Glutamatergic neuron (in vitro differentiated cells): ENCODE measurements at places on chromosomes 4 and X.

- no peak for DNase-seq
- H3K36me3 ChIP-seq = no peaks in the 10 kb centered on the region
- peaks cover 2% of the 10 kb centered on the region for H3K27me3 ChIP-seq
- H3K27ac ChIP-seq = no peak overlapping the region
Observed at GRCh38 chrX:106467422-106467821, 144.4 kb upstream of the RADX start.

DNA sequence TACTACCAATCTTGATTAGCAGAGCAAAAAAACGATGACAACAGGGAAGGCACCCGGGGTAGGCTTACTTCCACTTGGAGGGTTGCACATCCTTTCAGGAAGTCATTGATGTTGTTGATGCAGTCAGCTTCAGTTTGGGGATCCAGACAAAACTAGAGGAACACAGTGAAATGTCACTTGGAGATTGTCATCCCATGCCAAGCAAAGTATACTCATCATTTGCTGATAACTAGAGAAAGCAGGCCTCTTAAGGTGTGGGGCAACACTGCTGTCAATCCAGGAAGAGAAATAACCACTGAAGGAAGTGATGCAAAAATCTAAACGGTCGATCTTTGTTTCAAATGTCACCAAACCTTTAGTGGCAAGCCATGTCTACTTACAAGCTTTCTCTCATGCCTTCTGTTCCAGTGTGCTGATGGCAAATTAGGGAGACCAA is 1.4 kb downstream of the ARHGEF6 start:
- H3K4me1 ChIP-seq = peaks cover 7% of the 10 kb centered on the region
- no peak overlapping the region for H3K27ac ChIP-seq
- H3K27me3 ChIP-seq = peaks cover 3% of the 10 kb centered on the region
- H3K4me3 ChIP-seq = no peak overlapping the region
- DNase-seq = no peak

GRCh38 chrX:132790329-132790728 is 168.1 kb downstream of the HS6ST2 start:
- no peaks in the 10 kb centered on the region for H3K27me3 ChIP-seq
- H3K27ac ChIP-seq = no peak overlapping the region
- H3K4me3 ChIP-seq = no peak overlapping the region
- no peak for DNase-seq
- H3K4me1 ChIP-seq = peaks cover 1% of the 10 kb centered on the region

GRCh38 chrX:38664285-38664684 is 102.9 kb downstream of the TSPAN7 start:
- no peak overlapping the region for H3K27ac ChIP-seq
- H3K4me3 ChIP-seq = no peak overlapping the region
- H3K36me3 ChIP-seq = no peaks in the 10 kb centered on the region
- no peak for DNase-seq

GRCh38 chr4:83114576-83114975 is at the start of gene PLAC8:
Gene PLAC8, minus strand, starts transcription at chr4:83114729. Its CDS starts 6,808 bp downstream, at chr4:83107921.
- DNase-seq = no peak
- no peaks in the 10 kb centered on the region for H3K27me3 ChIP-seq
- H3K36me3 ChIP-seq = no peaks in the 10 kb centered on the region
- no peak within 1 kb of the TSS for H3K4me3 ChIP-seq

DNA sequence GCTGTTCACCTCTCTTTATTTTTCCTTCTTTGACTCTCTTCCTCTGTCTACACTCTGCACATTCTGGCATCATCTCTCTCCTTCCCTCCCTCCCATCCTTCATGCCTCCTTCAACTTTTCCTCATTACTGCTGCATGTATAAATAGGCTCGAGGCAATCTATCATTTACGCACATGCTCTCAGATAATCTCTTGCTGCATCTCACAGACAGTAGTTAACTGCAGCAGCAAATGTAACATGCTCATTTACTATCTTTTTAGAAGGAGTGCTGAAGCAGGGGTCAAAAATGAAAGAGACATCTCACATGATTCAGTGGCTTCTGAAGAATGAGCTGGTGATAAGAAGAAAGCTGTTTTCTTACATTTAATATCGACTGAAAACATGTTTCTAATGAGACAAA is 127.7 kb downstream of the RASL11B start:
- no peak overlapping the region for H3K4me3 ChIP-seq
- peaks cover 8% of the 10 kb centered on the region for H3K36me3 ChIP-seq
- DNase-seq = no peak
- peaks cover 3% of the 10 kb centered on the region for H3K27me3 ChIP-seq
- no peak overlapping the region for H3K27ac ChIP-seq

GRCh38 chr4:148852092-148852699 is 410.0 kb upstream of the NR3C2 start:
- H3K36me3 ChIP-seq = no peaks in the 10 kb centered on the region
- H3K27ac ChIP-seq = no peak overlapping the region
- no peak overlapping the region for H3K4me3 ChIP-seq

GRCh38 chr4:90536408-90536807 is 409.2 kb downstream of the CCSER1 start:
- no peak for DNase-seq
- H3K36me3 ChIP-seq = no peaks in the 10 kb centered on the region
- H3K27ac ChIP-seq = no peak overlapping the region
- no peak overlapping the region for H3K4me3 ChIP-seq
- H3K27me3 ChIP-seq = no peaks in the 10 kb centered on the region

DNA sequence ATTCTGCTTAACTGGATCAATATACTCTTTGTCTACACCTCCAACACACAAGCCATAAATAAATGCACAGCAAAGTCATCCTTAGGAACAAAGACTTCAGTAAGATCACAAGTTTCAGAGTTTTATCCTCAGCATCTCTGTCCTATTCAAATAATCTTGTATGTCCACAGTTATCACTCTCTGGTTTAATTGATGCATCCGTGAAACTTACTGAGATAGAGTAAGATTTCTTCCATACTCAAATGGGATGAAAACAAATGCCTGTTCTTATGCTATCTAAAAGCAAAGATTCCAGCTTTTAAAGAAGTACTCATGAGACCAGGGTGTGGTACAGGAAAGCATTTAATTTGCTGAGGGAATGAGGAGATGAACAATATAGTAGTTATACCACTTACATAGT is 184.6 kb upstream of the SLC7A11 start:
- no peak overlapping the region for H3K27ac ChIP-seq
- no peak overlapping the region for H3K4me3 ChIP-seq
- H3K27me3 ChIP-seq = no peaks in the 10 kb centered on the region
- H3K4me1 ChIP-seq = no peaks in the 10 kb centered on the region
- H3K36me3 ChIP-seq = no peaks in the 10 kb centered on the region

DNA sequence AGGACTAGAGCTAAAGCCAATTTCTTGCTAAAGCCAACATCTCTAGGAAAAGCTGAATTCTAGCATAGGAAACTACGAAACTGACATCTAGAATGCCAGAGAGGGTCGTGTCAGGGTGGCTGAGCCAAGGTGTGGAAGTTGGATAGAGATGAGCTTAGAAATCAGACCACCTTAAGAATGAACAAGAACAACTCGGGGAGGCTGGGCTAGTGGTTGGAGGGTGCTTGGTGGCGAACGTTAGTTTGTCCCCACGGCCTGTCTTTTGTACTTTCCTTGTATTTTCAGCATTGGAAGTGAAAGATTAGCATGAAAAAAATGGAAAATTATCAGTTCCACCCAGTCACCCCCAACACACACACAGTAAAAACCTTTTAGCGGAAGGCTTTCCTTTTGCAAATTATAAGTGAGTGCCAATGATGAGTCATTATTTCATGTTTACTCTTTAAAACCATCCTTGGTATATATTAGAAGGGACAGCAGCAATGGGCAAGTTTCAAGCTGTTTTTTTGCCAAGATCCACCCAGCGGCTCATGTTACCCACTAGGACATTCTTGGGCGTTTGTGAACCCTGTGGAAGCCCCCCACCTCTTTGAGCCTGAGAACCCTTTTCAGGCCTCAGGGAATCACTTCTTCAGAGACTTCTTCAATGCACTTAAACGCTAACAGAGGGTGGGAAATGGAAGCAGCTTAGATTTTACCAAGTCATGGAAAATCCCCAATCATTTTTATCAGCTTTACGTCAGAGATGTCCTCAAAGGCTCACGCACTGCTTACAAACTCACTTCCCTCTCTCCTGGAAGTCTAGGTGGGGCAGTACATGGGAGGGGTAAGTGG is 4.9 kb upstream of the PPEF1 start:
- no peak overlapping the region for H3K27ac ChIP-seq
- H3K4me3 ChIP-seq = no peak overlapping the region
- no peaks in the 10 kb centered on the region for H3K36me3 ChIP-seq

DNA sequence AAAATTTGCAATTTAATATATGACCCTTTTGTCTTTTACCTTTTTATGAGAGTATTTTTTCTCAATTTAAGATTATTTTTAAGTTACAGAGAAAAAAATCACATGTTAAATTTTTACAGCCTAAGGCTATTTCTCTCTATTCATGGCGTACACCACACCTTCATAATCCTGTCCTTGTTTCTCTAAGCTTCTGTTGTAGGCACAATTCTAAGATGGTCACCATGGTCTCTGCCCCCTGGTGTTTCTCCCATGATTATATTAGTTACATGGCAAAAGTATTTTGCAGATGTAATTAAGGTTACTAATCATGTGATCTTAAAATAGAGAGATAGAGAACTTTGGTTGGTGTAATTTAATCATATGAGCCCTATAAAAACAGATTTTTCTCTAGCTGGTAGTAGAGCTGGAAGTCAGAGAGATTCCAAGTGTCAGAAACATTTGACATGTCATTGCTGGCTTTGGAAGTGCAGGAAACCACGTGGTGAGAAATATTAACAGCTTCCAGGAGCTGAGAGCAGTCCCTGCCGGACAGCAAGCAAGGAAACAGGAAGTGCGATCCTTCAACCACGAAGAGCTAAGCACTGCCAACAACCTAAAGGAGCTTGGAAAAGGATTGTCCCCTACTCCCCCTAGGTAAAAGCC is 89.8 kb downstream of the EIF4E start:
- H3K27ac ChIP-seq = no peak overlapping the region
- no peaks in the 10 kb centered on the region for H3K4me1 ChIP-seq
- no peak overlapping the region for H3K4me3 ChIP-seq
- H3K27me3 ChIP-seq = no peaks in the 10 kb centered on the region
- no peak for DNase-seq

GRCh38 chrX:109826954-109827708 is 94.1 kb upstream of the ACSL4 start:
- DNase-seq = no peak
- H3K4me1 ChIP-seq = no peaks in the 10 kb centered on the region
- H3K36me3 ChIP-seq = no peaks in the 10 kb centered on the region
- no peak overlapping the region for H3K27ac ChIP-seq
- H3K27me3 ChIP-seq = no peaks in the 10 kb centered on the region

GRCh38 chr4:140266958-140267568 is 106.4 kb upstream of the SCOC start:
- H3K4me1 ChIP-seq = peaks cover 17% of the 10 kb centered on the region
- H3K27me3 ChIP-seq = peaks cover 4% of the 10 kb centered on the region
- H3K27ac ChIP-seq = no peak overlapping the region
- no peak overlapping the region for H3K4me3 ChIP-seq

DNA sequence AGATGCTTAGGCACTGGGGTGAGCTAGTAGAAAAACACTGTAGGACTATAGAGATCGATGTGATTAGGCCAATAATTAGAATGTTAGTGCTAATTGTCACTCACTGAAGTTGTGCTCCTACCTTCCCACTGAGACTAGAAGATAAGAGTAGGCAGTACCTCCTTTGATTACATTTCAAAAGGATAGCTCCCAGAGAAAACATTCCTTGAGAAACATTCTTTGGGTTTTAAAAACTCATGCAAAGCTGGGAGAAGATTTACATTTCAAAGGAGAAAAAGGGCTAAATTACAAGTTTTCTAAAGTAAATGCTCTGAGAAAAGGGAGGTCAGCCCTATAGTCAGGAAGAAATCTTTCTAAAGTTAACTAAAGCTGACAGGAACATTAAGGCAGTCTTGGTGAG is 860.3 kb upstream of the NDST4 start:
- H3K36me3 ChIP-seq = no peaks in the 10 kb centered on the region
- no peaks in the 10 kb centered on the region for H3K27me3 ChIP-seq
- H3K4me3 ChIP-seq = no peak overlapping the region
- DNase-seq = no peak
- H3K4me1 ChIP-seq = no peaks in the 10 kb centered on the region

- H3K4me3 ChIP-seq = no peak overlapping the region
- no peaks in the 10 kb centered on the region for H3K27me3 ChIP-seq
- no peak overlapping the region for H3K27ac ChIP-seq
- H3K36me3 ChIP-seq = no peaks in the 10 kb centered on the region
- H3K4me1 ChIP-seq = no peaks in the 10 kb centered on the region
Observed at GRCh38 chr4:123696687-123697086, 300.1 kb downstream of the SPRY1 start.

DNA sequence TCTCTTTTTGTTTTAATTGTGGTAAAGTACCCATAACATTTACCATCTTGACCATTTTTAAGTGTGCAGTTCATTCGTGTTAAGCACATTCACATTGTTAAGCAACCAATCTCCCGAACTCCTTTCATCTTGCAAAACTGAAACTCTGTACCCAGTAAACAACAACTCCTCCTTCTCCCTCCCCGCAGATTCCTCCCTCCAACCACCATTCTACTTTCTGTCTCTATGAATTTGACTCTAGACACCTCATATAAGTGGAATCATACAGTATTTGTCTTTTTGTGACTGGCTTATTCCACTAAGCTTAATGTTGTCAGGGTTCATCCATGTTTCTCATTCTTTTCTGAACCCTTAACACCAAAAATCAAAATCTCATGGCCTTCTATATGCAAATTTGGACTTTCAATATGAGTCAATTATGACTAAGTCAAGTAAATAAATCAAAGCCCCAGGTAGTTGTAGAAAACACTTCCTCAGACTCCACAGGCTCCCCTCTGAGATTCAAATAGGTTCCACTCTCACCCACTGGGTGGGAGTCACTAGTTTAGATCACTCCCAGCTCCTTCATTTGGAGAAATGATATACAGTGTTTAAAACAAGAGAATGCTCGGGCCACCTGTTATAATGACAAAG is 9.8 kb upstream of the RTL5 start:
- peaks cover 4% of the 10 kb centered on the region for H3K27me3 ChIP-seq
- no peak overlapping the region for H3K4me3 ChIP-seq
- H3K27ac ChIP-seq = peak overlapping the region; percentile 87
- DNase-seq = no peak
- H3K36me3 ChIP-seq = no peaks in the 10 kb centered on the region
- peaks cover 22% of the 10 kb centered on the region for H3K4me1 ChIP-seq

- H3K4me1 ChIP-seq = no peaks in the 10 kb centered on the region
- H3K27me3 ChIP-seq = no peaks in the 10 kb centered on the region
- no peak overlapping the region for H3K27ac ChIP-seq
- H3K36me3 ChIP-seq = no peaks in the 10 kb centered on the region
Observed at GRCh38 chr4:11250510-11250909, 178.2 kb downstream of the HS3ST1 start.

GRCh38 chr4:188911707-188912106 is 772.5 kb downstream of the TRIML1 start:
- no peak for DNase-seq
- no peaks in the 10 kb centered on the region for H3K4me1 ChIP-seq
- H3K4me3 ChIP-seq = no peak overlapping the region
- H3K27ac ChIP-seq = no peak overlapping the region

GRCh38 chr4:10529291-10530136 is 72.3 kb upstream of the ZNF518B start:
- no peak overlapping the region for H3K27ac ChIP-seq
- DNase-seq = no peak
- peaks cover 7% of the 10 kb centered on the region for H3K4me1 ChIP-seq
- peaks cover 5% of the 10 kb centered on the region for H3K27me3 ChIP-seq
- H3K4me3 ChIP-seq = no peak overlapping the region
